ENCODE measurements at places on chromosomes 1 and 21.

DNA sequence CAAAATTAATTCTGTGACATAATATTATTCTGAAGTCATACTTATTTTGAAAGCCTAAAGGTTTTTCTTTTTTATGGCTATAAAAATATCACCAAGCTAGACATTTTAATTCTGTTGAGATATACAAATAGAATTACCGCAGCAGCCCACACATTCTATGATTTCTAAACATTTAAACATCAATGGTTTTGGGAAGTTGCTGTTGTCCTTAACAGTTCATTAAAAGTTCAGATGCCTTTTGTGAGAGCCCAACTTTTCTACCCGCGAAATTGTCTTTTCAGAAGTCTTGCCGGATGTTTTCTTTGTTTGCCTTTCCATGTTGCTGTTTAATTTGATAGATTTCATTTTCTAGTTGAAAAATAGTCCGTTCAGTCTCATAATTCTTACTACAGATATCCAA, 40.5 kb downstream of the CDC14A start:
- no peak for DNase-seq

DNA sequence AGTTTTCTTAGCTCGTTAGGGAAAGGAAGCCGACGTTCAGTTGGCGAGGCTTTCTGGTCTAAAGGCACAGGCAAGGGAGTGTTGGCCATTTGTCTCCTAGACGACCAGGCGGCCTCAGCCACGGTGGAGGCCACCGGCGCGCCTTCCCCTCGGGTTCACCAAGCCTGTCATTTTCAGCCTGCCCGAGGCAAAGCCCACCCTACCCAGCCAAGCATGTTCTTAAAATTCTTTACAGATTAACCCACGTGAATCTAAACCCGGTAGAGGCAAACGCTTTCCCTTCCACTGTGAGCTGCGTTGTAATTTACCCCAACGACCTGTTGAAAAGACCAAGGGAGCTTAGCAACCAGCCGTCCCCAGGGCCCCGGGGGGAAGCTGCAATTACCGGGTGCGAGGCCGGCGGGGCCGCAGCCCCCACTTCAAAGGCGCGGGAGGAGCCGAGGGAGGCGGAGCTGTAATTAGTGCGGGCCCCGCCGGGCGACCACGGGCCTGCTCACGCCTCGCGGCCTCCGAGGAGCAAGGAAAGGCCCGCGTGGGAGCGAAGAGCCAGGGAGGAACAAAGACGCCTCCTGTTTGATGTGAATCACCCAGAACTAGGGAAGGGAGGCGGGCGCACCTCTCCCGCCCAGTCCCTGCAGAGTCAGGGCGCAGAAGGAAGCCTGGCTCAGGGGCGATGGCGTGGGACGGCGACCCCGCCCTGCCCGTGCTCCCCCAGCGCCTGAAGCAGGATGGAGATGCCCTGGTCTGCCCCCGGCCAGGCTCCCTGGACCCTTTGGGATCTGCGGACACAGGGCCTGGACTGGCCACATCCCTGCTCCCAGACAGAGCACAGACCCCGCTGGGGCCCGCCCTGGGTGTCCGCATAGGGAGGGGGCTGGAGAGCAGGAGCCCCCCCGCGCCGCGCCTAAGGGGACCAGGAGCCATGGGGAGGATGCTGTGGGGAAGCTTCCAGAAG, 12.1 kb upstream of the TSPEAR start:
- DNase-seq: no peak

DNA sequence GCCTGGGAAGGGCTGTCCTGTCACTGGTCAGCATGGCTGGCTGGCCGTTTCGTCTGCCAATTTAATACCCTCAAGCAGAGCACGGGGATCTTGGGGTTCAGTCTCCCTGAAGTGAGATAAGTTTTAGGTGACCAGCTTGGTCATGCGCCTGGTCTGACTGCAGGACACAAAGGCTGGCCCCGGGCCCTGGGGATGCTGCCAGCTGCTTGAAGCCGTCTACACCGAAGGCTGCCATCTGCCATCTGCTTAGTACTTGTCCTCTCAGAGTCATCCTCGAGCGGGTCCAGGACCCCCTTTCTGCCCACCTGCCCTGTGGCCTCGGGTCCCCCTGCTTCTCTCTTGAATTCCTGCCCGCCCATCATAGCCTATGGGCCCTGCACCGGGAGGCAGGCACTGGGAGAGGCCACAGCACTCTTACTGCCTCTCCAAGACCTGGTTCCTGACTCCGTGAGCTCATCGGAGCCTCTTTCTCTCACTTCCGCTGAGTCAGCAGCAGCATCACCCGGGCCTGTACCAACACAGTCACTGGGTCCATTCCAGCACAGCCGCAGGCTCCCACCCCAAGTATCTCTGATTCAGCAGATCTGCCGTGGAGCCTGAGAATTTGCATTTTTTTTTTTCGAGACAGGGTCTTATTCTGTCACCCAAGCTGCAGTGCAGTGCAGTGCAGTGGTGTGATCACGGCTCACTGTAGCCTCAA, 7.0 kb downstream of the FBLIM1 start:
- no peak for DNase-seq

GRCh38 chr1:158185770-158186169, 5.1 kb downstream of the CD1D start:
- no peak for DNase-seq

DNA sequence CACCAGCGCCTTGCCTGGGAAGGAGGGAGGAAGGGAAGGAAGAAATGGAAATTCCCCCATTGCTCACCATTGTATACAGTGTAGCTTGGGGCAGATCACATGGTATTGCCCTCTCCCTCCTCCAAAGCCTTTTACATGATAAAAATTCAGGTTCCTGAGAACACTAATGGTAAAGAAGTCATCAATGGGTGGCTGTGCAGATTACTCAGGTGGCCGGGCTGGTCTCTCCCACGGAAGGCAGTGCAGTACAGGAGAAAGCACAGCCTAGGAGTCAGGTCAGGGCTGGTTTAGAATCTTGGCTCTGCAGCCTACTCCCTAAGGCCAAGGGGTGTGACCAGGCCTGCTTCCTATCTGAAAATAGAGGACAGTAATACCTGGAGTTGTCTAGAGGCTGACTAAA, 107.9 kb downstream of the SUSD4 start:
- no peak for DNase-seq

DNA sequence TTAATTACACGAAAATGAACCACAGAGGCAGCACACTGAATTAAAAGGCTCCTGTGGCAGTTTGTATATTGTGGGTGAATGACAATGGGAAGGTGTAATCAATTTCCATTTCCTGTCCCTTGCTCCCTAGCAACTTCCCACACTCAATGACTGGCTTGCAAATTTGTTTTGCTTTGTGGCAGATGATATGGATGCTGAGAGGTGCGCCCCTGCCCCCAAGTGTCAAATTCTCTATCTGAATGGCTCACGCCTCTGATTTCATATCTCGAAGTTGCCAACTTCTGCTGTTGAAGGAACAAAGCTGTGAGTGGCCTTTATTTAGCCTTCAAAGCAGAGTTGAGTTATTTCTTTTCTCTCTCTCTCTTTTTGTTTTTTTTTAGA, 86.0 kb downstream of the FOXD2 start:
- peak; percentile 58 for DNase-seq

- DNase-seq: no peak
These were observed 111.1 kb upstream of the COL6A1 start for GRCh38 chr21:45870421-45870820.

DNA sequence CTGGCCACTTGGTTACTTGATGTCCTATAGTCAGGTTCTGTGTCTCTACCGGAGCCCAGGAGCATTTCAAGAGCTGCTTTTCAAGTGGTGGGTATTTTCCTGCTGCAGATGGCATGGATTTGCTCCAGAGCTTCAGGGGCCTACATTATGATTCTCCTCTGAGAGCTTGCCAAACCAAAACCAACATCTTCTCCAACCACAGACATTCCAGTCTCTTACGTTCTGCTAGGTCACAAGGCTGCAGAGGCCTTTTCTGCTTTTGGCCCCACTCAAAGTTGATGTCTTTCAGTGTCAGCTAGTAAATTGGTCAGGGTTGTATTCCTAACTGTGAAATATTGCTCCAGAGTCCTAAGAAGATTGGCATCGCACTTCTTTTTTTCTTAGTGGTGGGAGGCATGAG, 14.7 kb upstream of the AQP10 start:
- no peak for DNase-seq

DNA sequence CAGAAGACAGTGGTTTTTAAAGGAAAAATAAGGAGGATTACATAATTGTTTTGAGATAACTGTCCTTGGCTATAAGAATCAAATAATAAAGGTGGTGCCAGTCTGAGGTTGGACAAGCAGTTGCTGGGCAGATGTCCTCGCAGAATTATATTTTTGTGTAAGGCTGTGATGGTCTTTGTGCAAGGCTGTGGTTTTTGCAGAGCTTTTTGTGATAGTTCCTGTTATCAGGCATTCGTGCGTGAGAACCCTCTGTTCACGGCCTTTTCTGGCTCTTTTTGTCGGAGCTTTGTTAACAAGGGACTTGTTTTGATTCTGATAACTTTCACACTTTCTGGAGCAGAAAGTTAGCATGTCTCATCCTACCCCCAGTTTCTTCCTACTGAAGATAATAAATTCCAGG, 33.4 kb downstream of the SH3BP5L start:
- DNase-seq: no peak

DNA sequence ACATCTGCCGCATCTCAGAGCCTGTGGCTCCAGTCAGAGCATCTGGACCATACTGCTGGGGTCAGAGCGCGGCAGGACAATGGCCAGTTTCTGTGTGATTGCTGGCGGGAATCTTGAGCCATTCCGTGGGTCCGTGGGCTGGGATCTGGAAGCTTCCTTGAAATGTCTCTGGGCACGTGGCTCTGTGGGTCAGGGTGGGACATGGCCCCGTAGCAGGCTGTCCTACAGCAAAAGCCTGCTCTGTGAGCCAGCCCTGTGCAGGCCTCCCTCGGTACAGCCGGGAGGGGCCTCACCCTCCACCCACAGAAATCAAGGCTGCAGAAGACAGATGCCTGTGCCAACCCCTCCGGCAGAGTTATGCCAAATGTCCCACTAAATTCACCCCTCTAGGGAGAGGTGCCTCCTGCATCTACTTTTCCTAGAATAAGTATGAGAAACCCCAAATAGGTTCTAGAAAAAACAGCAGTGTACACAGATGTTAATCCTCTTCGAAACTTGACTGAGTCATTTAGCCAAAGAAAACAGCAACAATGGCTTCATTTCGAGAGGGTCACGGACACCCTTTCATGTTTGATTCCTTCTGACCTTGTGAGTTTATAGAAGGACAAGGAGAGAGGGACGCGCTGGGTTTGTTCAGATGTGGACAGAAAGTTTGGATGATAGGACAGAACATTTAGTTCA, 27.8 kb downstream of the COL18A1 start:
- DNase-seq: no peak

DNA sequence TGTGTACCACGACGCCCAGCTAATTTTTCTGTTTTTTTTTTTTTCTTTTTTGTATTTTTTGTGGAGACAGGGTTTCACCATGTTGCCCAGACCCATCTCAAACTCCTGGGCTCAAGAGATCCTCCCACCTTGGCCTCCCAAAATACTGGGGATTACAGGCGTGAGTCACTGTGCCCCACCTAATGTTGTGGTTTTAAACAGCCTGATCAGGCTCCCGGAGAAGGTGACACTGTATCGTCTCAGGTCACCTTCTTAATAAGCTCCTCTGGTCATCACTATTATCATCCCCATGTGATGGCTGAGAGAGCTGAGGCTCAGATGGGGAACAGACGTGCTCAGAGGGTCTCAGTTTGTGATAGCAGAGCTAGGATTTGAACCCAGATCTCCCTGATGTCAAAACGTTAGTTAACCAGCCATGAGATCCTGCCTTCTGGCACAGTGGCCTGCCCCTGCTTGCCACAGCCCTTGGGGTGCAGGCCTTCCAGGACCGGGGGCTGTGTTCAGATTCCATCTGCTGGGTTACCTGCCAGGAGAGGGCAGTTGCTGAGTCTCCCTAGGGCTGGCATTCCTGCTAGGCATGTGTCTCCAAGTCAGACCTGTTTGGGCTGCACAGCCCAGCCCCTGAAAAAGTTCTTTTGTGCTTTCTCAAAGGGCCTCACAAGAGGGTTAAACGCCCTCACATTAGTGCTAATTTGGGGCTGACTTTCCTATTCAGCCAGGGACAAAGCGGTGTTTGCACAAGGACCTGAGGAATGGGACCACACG, 32.7 kb upstream of the GRHL3 start:
- DNase-seq: no peak

DNA sequence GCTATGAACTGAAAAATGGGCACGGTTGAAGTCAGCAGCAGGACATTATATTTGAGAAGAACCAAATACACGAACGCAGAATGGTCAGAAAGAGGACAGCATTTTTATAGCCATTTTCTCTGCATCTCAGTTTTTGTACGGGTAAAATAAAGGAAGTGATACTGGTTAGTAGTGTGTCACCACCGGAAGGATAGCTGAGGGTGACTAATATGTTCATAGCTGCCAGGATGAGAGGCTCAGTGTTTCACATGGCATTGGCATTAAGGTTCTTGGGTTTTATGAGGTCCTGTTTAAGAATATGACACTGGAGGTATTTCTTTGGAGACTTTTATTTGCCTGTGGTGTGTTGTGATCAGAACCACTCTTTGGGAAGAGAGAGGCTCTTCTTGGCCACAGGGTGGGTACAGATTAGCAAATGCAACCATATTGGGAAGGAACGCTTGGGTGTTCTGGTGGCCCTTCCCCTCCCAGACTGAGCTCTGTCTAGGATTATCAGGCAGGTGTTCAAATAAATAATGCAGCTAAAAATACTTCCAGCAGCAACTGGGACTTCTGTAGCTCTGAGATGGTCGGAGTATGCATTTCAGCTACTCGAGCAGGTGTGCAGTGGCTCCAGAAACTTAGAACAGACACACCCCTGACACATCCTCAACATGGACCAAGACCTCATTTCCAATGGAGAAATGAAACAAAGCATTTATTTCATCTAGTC, 158.2 kb downstream of the PBX1 start:
- no peak for DNase-seq

GRCh38 chr1:203273869-203274602, 31.3 kb upstream of the BTG2 start:
- no peak for DNase-seq

GRCh38 chr1:221067721-221068120, 188.5 kb downstream of the HLX start:
- no peak for DNase-seq

DNA sequence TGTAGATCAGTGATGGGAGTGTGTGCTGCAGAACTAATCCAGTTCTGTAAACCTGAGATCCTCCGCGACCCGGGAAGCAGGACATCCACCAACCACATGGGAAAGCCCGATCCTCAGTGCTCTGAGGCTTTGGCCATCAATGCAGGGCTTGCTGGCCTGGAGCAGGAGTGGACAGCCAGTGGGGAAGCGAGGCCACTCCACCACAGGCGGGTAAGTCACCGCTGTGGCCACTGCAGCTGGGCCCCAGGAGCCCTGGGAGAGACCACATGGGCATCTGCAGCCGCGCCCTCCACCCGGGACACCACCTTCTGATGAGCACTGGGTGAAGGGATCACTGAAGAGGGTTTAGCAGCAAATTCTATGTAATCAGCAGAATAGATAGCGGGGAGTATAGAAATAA, 811 bp downstream of the KRTAP12-1 start:
- no peak for DNase-seq

- no peak for DNase-seq
These were observed 19.9 kb downstream of the RNF223 start for GRCh38 chr1:1054099-1054700.

- no peak for DNase-seq
These were observed 492.9 kb downstream of the SIPA1L2 start for GRCh38 chr1:232137066-232137465.

Measured in NCI-H2081 treated with DMSO at 0.1 percent for 48 hours (cell line).